ENCODE measurements at places on chromosomes 2 and 18.

DNA sequence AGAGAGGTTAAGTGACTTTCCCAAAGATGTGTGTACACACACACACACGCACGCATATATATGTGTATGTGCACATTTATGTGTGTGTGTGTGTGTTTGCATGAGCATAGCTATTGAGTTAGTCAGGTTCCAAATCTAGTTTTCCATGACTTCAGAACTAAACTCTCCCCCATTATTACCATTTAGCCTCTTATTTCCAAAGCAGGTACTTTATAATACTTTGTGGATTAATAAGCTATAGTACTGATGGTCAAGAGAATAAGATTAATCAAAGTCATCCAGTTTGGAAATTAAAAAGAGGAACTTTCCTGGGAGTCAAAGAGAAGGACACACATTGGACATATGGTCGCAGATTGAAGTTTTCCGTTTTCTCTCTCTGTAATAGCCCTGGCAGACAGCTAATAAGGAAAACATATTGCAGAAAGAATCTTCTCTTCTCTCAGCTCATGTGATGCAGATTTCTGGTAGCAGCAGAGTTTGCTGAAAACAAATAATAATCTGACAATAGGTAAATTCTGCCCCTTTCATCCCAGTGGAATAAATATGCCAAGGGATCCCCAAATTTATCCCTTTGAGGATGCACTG, 410.9 kb upstream of the TCF4 start:
- DNase-seq, result no peak

DNA sequence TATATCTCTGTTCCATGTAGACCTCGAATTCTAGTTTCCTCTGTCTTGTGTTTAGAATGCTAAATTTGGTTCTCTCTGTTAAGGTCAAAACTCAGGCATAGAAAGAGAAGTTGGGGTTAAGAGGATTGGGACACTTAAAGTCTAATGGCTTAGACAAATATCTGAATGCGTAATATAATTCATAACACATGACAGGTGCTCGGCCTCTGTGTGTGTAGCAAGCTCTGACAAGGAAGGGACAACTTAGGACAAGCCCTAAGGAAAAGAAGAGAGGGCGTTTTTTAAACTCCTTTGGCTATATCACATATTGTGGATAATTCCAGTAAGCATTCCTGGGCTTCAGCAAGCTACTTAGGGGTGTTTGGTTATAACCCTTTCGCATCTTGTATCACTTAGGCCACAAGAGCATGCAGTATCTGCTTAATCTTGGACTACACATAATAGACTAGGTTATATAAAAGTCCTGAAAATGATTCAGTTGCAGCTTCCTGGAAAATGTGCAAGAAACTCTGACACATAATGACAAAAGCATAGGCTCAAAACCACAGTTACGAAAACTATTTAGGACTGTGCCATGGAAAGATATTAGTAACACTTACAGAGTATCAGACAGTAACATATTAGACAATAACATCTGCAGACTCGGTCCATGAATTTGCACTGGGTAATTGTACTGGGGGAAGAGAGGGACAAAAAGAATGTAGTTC, 16.1 kb upstream of the CREB1 start:
- no peak for DNase-seq

- DNase-seq, result no peak
Measured at GRCh38 chr18:2716394-2717326, 61.1 kb downstream of the SMCHD1 start.

DNA sequence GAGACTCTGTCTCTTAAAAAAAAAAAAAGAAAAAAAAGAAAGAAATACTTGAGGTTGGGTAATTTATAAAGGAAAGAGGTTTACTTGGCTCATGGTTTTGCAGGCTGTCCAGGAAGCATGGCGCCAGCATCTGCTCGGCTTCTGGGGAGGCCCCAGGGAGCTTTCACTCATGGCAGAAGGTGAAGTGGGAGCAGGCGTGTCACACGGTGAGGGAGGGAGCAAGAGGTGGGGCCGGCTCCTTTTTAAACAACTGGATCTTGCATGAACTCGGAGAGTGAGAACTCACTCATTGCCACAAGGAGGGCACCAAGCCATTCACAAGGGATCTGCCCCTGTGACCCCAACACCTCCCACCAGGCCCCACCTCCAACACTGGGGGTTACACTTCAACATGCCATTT, 30.6 kb downstream of the CYP26B1 start:
- DNase-seq, result no peak

- no peak for DNase-seq
Measured at GRCh38 chr2:71043531-71044407, 24.7 kb upstream of the NAGK start.

All from GM23338 (cell line).